ENCODE measurements at places on chromosomes 16 and 17.

DNA sequence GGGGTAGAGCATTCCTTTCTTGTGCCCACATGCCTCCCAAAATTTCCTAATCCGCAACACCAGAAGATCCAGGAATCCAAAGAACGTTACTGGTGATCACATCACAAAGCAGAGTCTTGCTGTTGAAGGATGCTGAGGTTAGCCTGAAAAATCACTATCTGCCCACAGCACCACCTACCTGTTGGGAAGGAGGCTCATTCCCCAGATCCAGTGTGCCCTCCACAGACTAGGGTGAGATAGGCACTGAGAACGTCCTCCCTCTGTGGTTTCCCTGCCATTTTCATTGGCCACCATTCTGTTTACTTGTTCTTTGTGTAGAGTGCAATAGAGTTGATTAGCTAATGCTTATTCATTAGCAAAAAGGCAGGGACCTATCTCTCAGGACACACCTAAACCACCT lies 30.3 kb downstream of the RCVRN start:
- DNase-seq = no peak

- no peak for DNase-seq
These were observed 38.0 kb downstream of the PEMT start for GRCh38 chr17:17553217-17554195.

- DNase-seq = no peak
These were observed 43.4 kb downstream of the CCDC42 start for GRCh38 chr17:8701221-8701620.

- peak; percentile 41 for DNase-seq
These were observed 42.7 kb downstream of the SOCS3 start for GRCh38 chr17:78316867-78317789.

DNA sequence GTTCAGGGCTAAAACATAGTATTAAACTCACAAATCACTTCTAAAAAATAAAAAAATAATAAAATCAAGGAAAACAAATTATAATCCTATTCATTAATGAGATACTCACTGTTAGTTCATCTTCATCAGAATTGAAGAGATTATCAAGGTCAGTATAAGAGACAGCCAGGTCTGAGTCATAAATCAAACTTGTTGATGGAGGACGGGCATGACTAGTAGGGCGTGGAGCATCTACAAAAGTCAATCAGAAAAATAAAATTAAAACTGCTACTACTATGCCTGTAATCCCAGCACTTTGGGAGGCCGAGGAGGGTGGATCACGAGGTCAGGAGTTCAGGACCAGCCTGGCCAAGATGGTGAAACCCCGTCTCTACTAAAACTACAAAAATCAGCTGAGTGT lies 59.1 kb upstream of the INTS2 start:
- no peak for DNase-seq

DNA sequence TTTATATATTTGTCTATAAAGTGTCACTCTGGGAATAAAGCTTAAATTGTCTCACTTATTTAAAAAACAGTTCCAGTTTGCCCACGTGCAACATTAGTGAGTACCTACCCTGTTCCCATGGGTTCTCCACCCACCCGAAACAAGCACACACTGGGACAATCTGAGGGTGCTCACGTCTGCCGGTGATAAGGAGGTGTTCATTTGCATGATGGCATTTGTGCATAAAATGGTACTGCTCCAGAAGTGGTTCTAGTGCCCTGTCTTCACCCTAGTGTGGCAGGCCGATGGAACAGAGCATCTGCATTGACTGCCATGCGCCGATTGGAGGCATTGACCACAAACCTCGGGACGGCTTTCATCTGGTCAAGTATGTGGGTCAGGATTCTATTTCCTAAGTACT lies 35.6 kb upstream of the ENDOV start:
- DNase-seq = no peak

GRCh38 chr16:56013962-56014552 lies 138.9 kb upstream of the CES5A start:
- peak; percentile 53 for DNase-seq

GRCh38 chr17:21058098-21058893 lies 15.5 kb upstream of the USP22 start:
- no peak for DNase-seq

DNA sequence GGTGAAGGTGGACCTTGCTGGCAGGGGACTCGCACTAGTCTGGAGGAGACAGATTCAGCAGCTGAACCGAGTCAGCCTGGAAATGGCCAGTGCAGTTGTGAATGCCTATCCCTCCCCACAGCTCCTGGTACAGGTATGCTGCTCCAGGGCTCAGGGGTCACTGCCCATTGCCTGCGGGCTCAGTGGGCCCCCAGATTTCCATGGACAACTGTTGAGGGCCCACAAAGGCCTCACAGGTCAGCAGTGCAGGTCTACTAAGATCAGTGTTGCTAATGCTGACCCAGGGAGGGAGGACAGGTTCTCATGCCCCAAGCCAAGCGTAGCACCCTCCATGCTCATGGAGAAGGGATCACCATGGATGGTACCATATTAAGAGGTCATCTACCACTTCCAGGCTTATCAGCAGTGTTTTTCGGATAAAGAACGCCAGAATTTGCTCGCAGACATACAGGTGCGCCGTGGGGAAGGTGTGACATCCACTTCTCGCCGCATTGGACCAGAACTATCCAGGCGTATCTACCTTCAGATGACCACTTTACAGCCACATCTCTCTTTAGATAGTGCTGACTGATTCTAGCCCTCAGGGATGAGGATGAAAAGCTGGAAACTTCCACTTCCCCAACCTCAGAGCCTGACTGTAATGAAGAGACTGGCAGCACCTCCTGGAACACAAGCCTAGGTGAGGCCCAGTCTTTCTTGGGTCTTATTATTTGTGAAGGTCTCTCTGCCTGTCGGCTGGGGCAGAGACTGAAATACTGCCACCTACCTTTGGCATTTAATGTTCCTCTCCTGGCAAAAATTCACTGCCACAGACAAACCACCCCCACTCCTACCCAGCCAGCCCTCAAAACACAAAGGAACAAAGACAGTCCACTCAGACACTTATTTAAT lies 7.6 kb downstream of the EME1 start:
- DNase-seq = no peak

DNA sequence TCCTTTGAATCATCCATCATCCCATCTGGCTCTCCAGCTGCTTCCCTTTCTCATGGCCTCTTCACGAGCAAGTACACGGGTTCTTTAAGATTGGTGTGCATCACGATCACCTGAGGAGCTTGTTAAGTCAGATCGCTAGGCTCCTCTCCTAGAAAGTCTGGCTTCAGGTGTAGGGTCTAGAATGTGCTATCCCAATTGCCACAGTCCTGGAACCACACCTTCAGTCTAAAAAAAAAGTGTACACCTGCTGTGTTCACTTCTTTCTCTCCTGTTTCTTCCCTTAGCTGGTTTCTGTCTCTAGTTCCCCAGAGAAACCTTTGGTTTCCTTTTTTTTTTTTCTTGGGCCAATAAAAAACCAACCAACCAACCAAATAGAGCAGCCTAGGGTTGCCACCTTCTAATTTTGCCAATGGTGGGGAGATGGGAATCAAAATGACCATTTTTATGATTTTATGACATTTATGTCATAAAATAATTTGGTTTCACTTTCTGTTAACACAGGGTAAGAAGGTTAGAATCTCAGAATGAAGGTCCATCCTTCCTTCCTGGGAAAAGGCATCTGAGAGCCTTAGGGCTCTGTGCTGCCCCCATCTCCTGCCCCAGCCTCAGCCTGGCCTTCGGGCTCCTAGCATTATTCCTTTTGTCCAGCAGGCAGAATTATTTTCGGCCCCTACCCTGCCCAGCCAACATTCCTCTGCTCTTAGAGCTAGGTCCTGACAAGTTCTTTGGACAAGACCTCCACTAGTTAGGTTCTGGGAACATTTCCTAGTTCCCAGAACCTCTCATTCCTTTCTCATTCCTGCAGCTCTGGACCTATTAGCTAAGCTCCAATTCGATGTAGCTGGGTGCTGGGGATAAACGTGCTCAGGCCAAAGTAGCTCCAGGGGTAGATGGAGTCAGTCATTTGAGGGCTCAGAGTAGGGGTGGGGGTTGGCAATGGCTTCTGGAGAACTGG lies 1.9 kb upstream of the GGT6 start:
- no peak for DNase-seq

- DNase-seq = no peak
These were observed 44.8 kb downstream of the TRARG1 start for GRCh38 chr17:1324201-1324771.

All from activated CD4-positive, alpha-beta T cell treated with anti-CD3 and anti-CD28 coated beads, Interleukin-2, amount 50 U/mL, for 48 hours (primary cell).